ENCODE measurements at places on chromosomes 13 and 19.

GRCh38 chr19:55695511-55696290, 20.7 kb downstream of the EPN1 start:
- no peak for DNase-seq

DNA sequence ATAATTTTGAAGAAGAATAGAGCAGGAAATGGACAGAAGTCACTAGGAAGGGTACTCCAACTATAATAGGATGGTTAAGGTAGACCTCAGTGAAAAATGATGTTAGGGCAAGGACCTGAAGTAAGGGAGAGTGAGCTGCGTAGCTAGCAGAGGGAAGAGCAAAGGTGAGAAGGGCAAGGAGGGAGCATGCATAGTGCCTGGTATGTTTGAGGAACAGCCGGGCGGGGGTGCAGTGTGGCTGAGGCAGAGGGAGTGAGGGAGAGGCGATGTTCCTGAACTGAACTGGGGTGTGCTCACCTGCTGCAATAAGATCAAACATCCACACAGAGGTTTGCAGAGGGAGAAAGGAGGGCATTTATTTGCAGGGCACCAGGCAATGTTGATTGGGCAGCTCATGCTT, 110.4 kb downstream of the DNAJC15 start:
- no peak for DNase-seq

- no peak for DNase-seq
Measured at GRCh38 chr19:31041461-31041860, 307.8 kb downstream of the TSHZ3 start.

- DNase-seq = no peak
Measured at GRCh38 chr13:99355267-99356011, 48.2 kb upstream of the GPR183 start.

DNA sequence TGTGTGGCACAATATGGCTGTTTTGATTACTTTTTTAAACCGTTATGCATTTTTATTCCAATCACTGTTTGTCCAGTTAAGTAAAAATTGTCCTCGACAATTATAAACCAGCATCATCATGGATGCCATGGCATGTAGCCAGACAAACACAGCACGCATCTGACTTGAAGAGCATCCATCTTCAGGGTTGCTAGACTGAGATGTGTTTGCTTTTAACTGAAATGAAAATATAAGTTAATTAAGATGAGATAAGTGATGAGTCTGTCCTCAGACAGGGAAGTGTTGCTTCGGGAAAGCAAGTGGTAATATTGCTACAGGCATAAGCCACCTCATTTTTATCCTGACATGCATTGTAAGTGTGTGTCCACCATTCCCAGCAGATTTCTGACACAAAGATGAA, 92.8 kb upstream of the TPP2 start:
- DNase-seq = no peak

GRCh38 chr13:54950546-54950945, 1921.9 kb downstream of the OLFM4 start:
- DNase-seq = no peak
